ENCODE measurements at places on chromosomes 16 and 17. TPM values are rescaled to one million over a fixed set of nuclear protein-coding genes. Genes with fewer than 3 reads are reported as not detected.

GRCh38 chr16:84788920-84789391 lies 30.8 kb upstream of the CRISPLD2 start:
- no peaks in the 10 kb centered on the region for H3K27me3 ChIP-seq
- DNase-seq, result no peak
- H3K4me1 ChIP-seq, result peaks cover 25% of the 10 kb centered on the region
- H3K36me3 ChIP-seq, result no peaks in the 10 kb centered on the region
- H3K27ac ChIP-seq, result no peak overlapping the region

GRCh38 chr16:11144122-11144521 lies 111.9 kb downstream of the SOCS1 start:
- H3K4me1 ChIP-seq, result peaks cover 18% of the 10 kb centered on the region
- H3K4me3 ChIP-seq, result no peak overlapping the region
- no peak for DNase-seq
- no peaks in the 10 kb centered on the region for H3K36me3 ChIP-seq
- no peak overlapping the region for H3K27ac ChIP-seq

- H3K27ac ChIP-seq, result no peak overlapping the region
- peaks cover 3% of the 10 kb centered on the region for H3K36me3 ChIP-seq
- no peak overlapping the region for H3K4me3 ChIP-seq
- no peak for DNase-seq
These were observed 181.8 kb upstream of the CIBAR2 start for GRCh38 chr16:85293904-85294642.

DNA sequence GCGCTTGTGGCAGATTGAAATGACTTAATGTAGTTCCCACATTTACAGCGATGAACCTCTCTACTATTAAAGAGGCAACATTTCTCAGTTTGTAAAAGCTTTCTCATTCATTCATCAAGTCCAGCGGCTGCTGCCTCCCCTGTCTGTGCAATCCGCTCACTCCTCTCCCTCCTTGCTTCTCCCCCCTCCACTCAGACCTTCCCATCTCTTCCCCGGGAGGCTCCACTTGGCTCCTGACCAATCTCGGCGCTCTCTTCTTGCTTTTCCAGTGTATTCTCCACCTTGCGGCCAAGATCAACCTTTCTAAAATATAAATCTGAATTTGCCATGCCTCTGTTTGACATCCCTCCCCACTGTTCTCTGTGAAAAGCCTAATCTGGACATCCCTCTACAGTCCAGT lies 117.5 kb downstream of the ASIC2 start:
- peaks cover 34% of the 10 kb centered on the region for H3K27me3 ChIP-seq
- no peak overlapping the region for H3K4me3 ChIP-seq
- no peaks in the 10 kb centered on the region for H3K36me3 ChIP-seq
- DNase-seq, result no peak
- H3K27ac ChIP-seq, result no peak overlapping the region
- peaks cover 5% of the 10 kb centered on the region for H3K4me1 ChIP-seq

The TNP2 gene
- total RNA-seq, result not detected

All from type B pancreatic cell (in vitro differentiated cells).